Osteoblast (primary cell): ENCODE measurements at places on chromosomes 1 and 21. TPM values are rescaled to one million over a fixed set of nuclear protein-coding genes. Genes with fewer than 3 reads are reported as not detected.

GRCh38 chr1:179952186-179952585 lies 2.4 kb upstream of the CEP350 start:
- H3K27ac ChIP-seq = no peak overlapping the region
- no peak for DNase-seq
- H3K4me1 ChIP-seq = peaks cover 13% of the 10 kb centered on the region
- no peaks in the 10 kb centered on the region for H3K27me3 ChIP-seq
- no peaks in the 10 kb centered on the region for H3K36me3 ChIP-seq

DNA sequence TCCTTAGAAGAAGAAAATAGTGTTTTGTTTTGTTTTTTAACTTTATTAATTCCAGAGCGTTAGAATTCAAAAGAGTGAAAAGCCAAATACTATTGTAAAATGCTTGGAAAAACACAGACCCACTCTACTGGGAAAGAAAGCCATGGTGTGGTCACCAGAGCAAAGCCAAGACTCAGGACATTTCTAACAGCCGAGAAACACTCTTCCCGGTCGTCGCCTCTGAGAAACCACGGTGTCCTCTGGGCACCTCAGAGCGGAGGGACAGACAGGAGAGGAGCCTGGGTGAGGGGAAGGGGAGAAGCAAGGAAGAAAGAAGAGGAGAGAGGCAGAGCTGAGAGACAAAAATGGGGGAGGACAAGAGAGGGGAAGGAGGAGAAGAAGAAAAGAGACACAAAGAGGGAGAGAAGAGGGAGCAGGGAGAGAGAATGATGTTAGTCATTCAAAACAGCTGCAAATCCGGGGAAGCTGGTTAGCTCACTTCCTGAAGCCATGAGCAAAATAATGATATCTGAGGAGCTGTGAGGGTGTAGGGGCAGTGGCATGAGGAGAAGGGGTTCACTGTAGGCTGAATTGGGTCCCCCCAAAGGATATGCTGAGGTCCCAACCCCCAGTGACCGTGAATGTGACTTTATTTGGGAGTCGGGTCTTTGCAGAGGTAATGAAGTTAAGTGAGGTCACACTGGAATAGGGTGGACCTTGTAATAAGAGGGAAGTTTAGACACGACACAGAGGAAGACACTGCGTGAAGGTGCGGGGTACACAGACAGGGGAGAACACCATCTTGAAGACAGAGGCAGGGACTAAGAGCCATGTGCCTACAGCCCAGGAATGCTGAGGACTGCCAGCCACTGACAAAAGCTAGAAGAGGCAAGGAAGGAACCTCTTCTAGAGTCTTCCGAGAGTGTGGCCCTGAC lies 58.2 kb upstream of the DMRTB1 start:
- H3K27me3 ChIP-seq = peaks cover 11% of the 10 kb centered on the region
- no peaks in the 10 kb centered on the region for H3K36me3 ChIP-seq
- H3K4me3 ChIP-seq = peak overlapping the region; percentile 42
- peak overlapping the region; percentile 28 for H3K27ac ChIP-seq

The NBPF3 gene
- total RNA-seq = 12.4 and 24.6 TPM in 2 replicates

GRCh38 chr1:114216431-114217173 lies 62.9 kb upstream of the SYT6 start:
- H3K36me3 ChIP-seq = no peaks in the 10 kb centered on the region
- H3K27me3 ChIP-seq = peaks cover 21% of the 10 kb centered on the region
- peaks cover 4% of the 10 kb centered on the region for H3K4me1 ChIP-seq
- no peak overlapping the region for H3K27ac ChIP-seq

The CHRM3 gene
- under 0.01 and 0.29 TPM in 2 replicates for total RNA-seq

DNA sequence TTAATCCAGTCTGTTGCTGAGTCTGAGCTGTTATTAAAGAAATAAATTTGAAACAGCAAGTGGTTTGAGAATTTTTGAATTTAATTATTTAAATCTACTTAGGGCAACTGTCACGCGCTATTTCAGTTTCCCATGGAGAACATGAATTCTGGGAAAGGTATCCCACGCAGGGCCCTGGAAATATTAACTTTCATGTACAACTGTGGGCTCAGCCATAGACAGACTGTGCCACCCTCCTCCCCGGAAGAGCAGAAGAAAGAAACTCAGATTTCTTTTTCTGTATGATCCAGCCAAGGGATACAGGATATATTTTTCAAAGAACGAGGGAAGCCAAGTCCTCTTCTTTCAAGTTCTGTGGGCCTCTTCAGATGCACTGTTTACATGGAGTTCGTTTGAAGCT lies 172.6 kb upstream of the LMO4 start:
- no peak for DNase-seq
- H3K4me3 ChIP-seq = no peak overlapping the region
- H3K27ac ChIP-seq = no peak overlapping the region
- no peaks in the 10 kb centered on the region for H3K36me3 ChIP-seq
- H3K27me3 ChIP-seq = no peaks in the 10 kb centered on the region
- H3K4me1 ChIP-seq = peaks cover 15% of the 10 kb centered on the region

- H3K27me3 ChIP-seq = no peaks in the 10 kb centered on the region
- peak overlapping the region; percentile 23 for H3K27ac ChIP-seq
- DNase-seq = peak; percentile 95
- H3K4me3 ChIP-seq = peak overlapping the region; percentile 12
Observed at GRCh38 chr1:17212487-17213121, 7.7 kb downstream of the PADI1 start.
